Activated CD4-positive, alpha-beta T cell treated with anti-CD3 and anti-CD28 coated beads for 1 hour (primary cell): ENCODE measurements at places on chromosomes 7 and 10.

DNA sequence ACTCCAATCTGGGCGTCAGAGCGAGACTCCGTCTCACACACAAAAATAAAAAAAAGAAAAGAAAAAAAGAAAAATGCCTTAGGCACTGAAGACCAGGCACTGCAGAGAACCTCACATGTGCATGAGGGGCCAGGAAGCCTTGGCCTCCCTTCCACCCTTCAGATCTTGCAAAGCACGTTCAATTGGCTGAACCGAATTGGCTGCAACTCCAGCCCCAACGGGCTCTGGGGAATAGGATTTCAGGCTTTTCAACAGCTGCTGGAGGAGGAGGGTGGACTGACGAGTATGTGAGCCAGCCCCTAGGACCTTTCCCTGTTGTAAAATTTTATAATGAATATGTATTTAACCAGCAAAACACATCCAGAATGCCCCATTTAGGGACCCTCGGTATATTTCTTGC lies 16.7 kb downstream of the TMEM120A start:
- DNase-seq = no peak

DNA sequence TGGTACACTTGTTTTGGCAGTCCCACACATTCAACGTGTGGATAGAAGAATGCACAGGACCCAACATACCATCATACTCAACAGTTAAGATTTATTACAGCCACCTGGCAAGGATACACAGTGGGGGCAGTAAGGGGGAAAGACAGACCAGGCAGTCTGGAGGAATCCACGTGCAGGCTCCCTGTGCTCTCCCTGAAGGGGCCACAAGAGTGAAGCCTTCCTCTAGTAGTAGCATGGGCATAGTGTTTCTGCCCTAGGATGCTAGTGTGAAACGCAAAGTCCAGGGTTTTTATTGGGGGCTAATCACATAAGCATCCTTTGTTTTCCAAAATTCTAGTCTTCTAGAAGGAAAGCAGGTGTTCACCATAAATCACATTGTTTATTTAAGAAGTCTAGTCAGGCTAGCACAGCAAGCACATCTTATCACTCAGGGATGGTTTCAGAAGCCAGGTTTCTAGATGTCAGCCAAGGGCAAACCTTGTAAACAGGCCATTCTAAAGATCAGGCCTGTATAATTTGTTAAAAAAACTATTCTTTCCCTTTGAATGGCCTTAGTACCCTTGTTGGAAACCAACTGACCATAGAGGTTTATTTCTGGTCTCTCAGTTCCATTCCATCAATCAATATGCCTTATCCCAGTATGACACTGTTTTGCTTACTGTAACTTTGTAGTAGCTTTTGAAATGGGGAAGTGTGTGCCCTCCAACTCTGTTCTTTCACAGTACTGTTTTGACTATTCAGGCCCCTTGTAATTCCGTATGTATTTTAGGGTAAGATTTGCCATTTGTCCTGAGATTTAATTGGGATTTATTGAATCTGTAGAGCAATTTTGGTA lies 12.4 kb upstream of the TFAM start:
- DNase-seq = no peak

DNA sequence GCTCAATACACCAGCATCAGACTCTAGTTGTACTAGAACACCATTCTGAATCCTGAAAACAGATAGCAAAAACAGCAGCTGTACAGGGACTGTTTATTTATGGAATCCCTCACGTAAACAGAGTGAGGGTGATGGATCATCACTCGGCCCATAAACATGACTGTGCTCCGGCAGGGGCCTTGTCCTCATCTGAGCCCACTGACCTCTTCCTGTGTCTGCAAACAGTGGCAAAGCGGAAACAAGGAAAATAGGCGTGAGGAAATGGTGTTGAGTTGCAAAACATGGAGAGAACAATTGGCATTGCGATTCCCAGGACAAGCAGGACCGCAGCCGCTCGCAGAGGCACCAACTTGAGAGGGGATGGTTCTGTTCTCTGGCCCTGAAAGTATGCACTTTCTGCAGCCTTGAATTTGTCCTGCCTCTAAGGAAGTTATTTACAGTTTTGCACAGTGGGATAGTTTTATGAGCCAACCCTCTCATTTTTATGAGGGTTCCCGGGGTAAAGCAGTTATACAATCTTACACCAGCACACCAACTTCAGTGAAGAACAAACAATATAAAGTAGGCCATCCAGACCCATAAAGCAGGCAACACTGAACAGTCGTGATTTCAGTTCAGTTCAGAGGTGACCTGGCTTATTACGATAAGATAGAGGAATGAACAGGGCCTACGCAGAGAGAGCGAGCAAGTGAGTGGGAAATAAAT lies 248.0 kb upstream of the FZD8 start:
- no peak for DNase-seq

DNA sequence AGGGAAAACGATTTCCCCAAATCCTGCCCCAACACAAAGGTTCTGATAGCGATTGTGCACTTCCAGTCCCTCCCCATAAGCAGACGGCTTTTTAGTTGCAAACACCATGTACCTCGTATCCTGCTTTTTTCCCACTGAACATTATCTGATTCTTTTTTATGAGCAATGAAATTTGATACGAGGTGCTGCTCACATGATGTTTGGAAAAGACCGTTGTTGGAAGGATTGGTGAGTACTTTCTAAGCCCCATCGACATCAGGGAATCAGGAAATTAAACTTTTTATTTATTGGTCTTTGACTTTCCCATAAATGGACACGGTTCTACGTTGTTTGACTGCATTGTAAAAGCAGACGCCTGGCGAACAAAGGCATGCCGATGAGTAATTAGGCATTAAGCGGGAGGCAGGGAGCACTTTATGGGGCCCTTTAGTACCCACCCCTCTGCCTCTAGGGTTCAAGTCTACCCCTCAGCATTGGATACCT lies 49.4 kb downstream of the TEX36 start:
- DNase-seq = no peak

DNA sequence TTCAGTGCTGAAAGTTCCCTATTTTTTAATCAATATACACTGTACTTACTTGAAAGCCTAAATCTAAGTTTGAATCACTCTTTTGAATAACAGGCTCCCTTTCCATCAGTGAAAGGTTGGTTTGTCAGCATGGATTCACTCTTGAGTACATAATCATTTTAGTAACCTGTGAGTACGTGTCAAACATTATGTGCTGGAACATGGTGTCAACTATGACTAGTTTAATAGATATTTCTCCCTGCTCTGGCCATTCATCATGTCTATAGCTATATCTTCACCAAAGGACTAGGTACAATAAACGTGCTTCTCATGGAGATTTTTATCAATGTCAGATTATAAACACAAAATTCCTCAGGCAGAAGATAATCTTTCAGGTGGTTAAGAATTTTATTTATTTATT lies 61.7 kb upstream of the MDFIC start:
- no peak for DNase-seq

DNA sequence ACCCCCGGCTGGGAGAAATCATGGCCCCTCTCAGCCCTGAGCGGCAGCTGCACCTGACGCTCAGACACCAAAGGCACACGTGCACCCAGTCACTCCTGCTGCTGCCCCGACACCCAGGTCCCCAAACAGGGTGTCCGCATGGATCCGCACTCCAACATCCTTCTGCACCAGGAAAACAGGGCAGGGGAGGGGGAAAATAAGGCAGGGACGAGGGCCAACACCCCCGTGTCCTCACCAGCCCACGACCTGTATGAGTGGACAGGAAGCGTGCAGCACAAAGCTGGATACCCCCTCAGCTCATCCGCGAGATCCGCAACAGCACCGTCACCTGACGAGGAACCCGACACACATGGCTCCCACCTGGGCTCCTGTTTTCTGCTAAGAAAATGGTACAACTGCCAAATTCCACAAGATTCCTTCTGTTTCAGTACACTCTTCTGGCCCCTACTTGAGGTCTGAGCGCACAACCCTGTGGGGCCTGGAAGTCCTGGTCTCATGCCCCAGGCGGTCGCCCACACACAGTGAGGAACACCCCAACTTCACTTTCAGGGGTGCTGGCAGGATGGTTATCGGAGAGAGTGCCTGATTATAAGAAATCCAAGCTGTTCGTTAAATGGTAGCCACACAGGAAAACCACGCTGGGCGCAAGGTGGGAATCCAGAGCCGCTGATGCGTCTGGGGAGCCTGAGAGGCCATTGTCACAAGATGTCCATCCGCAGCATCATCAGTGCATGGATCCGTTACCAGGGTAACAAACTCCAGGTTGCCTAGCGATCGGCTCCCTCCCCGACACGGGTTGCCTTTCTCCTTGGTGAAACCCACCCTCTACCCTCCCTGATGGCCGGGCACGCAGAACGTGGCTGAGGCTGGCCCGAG lies 63.6 kb downstream of the ZRANB1 start:
- no peak for DNase-seq

- DNase-seq = no peak
These were observed 45.7 kb downstream of the CROT start for GRCh38 chr7:87391020-87391701.

GRCh38 chr10:73771722-73772280 lies 10.0 kb upstream of the CHCHD1 start:
- DNase-seq = peak; percentile 67

DNA sequence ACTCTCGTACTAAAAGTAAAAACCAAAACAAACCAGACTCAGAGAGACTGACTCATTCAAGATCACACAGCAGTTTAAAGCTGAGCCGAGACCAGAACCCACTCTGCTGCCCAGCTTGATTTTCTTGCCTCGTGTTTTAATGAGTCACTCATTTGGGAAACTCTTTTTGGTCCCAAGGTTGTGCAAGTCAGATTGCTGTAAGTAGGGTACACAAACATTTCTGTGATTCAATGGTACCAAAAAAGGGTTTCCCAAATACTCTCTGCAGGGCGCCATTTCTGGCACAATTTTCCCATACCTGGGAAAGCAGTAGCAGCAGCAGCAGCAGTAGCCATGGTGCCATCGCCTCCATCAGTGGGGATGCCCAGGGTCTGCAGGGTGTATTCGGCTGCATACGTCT lies 69.9 kb downstream of the ASAH2B start:
- no peak for DNase-seq

DNA sequence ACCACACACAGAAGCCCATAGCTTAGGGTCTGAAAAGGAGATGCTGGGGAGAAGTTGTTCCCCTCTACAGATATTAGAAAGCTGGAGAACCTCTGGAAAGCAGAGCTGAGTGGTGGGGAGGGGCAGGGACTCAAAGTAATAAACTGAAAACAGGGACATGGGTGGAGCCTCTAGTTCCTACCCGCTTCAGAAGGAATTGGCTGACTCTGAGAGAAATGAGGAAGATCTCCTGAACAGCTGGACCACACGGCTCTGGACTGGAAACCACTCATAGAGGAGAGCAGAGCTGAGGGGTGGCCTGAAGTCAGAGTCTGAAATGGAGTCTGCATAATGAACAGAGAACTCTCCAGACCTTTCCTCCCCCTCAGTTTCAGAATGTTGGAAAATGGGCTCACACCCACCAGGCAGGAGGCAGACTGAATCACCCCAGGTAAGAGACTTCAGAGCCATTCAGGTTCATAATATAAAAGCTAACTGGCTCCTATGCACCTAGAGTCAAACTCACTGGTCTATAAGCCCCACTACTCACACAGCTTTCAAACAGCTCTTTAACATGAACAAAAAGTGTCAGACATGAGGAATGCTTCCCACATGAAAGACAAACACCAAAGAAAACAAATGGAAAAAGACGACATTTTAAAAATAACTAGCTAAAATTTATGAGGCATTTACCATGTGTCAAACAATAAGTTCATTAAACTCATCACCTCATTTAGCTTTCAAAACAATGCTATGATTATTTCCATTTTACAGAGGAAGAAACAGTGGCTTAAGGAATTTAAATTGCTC lies 68.1 kb downstream of the RNF216 start:
- DNase-seq = no peak
